ENCODE measurements at places on chromosomes 7 and 10. TPM values are rescaled to one million over a fixed set of nuclear protein-coding genes. Genes with fewer than 3 reads are reported as not detected.

- no peak for DNase-seq
Measured at GRCh38 chr10:109875151-109875568, 48.2 kb downstream of the XPNPEP1 start.

GRCh38 chr10:132851451-132851850 lies 65.5 kb upstream of the NKX6-2 start:
- DNase-seq, result no peak

DNA sequence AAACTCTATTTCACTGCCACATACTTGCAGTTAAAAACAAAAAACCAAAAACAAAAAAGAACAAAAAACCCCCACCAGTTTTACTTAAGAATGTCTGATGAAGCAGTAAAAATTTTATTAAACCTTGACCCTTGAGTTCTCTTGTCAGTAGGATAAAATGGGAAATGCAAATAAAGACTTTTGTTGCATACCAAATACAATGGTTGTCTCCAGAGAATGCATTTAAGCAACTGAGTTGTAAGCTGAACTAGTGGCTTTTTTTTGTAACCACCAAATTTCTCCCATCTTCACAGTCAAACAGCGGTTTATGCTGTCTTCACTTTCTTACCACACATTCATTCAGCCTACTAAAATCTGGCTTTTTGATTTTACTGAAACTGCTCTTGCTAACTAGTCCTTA lies 3.1 kb downstream of the SYPL1 start:
- no peak for DNase-seq

GRCh38 chr10:69009360-69009759 lies 20.8 kb downstream of the KIFBP start:
- DNase-seq, result no peak

DNA sequence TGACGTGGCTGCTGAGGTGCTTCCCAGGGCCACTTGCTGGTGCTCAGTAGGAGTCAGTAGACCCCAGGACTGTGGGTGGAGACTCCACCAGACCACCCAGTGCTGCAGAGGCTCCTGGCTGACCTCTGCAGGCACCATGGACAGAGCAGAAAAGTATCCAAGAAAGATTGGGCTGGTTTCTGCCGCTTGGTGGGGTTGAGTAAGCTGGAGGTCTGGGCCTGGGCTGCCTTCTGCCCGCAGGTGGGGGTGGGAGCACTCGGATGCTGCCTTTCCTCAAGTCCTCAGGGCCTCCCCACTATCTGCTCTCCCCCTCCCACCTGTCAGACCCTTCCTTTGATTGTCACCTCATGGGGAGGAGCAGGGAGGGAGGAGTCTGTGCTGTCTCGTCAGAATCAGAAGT lies 91.6 kb downstream of the WDR37 start:
- DNase-seq, result no peak

GRCh38 chr7:158138329-158138597 lies 449.4 kb downstream of the PTPRN2 start:
- no peak for DNase-seq

Gene SPAG6
- 0.67 TPM for total RNA-seq

Gene GPR26
- not detected for total RNA-seq

Gene TMEM60
- 12.1 TPM for total RNA-seq

DNA sequence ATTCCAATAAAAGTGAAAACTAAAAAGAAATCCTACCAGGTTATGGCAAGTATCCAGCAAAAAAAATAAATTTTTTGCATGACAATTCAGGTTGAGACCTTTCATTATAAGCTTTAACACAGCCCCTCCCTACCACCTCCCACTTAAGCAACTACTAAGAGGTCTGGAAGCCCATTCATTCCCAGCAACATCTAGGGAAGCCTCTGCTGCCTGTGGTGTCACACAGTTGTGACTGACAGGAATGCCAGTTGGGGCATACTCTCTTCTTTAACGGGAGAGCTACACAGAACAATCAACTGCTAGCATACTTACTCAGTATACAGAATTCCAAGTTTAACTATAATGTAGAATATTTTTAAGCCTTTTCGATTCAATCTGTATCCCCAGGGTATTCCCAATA lies 27.8 kb downstream of the ABI1 start:
- no peak for DNase-seq

All from ovary (tissue), 10 donors.